ENCODE measurements at places on chromosomes 2 and 18.

GRCh38 chr2:168726375-168726774 is 76.1 kb upstream of the NOSTRIN start:
- no peak for DNase-seq

DNA sequence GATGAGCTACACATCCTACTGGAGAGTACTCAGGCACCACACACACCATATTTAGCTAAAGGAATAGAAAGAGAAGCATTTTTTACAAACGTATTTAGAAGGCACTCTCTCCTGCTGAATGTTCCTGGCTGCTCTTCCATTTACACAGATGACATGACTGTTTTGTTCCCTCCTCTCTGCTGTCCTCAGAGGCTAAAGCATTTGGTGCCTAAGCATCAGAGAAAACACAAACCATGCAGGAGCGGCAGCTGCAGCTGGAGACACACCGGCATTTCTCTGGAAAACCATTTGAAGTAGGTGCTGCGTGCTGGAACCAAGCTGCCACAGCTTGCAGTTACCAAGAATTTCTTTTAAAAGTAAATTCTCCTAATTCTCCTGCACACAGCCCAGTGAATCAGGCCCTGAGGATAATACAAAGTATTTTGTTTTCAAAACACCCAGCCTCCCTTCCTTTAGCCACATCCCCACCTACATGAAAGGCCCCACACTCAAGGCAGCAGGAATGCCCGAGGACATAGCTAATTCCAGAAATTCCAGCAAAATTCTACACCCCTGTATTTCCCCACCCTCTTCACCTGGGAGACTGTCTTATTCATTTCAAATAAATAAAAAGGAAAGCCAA is 488.9 kb upstream of the SOX11 start:
- no peak for DNase-seq

DNA sequence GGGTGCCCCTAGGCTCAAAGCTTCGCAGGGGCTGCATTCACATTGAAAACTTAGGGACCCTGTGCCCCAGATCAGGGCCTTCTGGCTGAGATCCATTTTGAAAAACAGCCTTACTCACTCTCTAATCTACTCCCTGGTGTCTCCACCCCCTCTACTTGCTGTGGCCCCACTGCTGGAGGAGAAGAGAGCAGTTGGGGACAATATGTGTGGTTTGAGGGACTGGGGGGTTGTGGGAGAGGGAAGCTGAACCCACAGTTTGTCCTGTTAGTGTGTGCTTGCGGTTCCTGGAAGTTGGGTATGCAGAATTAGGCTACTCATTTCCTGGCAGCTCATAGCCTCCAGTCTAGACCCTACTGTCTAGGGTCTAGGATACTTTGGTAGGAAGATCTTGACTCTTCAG is 211.4 kb downstream of the PRKCE start:
- peak; percentile 84 for DNase-seq

GRCh38 chr2:39466311-39466710 is 29.2 kb upstream of the MAP4K3 start:
- DNase-seq = no peak

DNA sequence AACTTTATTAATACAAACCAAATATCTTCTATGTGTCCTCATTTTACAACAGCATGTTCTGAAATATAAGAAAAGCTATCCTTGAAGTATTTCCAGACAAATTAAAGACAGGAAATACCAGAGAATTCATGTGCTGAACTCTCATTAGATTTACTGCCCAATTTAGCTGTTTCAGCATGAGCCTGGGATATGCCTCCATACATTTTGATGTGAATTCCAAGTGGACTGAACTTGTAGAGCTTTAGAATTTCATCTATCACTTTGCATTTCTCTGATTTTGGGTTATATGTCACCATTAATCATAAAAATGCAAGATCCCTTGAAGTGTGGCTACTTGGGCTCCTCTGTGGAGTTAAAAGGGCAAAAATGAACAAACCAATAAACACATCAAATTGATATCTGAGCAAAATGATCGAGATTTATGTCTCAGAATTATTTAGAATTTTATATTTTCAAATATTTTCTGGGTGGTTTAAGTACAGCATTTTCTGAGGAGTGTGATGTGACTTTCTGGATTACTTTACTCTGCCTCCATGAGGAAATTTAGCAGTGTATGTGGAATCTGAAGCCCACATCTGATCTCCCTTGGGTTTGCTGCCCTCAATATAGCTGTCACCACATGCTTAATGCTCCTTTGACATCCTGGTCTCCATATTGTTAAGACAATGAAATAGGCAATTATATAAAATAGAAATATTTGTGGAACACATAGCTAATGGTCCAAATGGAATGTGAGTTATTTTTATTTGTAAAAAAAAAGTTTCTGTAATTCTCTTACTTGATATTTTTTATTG is 206.6 kb upstream of the RBMS1 start:
- no peak for DNase-seq

- no peak for DNase-seq
Measured at GRCh38 chr2:232318169-232318855, 60.2 kb upstream of the ALPP start.

GRCh38 chr2:8243748-8244400 is 438.0 kb upstream of the ID2 start:
- no peak for DNase-seq

DNA sequence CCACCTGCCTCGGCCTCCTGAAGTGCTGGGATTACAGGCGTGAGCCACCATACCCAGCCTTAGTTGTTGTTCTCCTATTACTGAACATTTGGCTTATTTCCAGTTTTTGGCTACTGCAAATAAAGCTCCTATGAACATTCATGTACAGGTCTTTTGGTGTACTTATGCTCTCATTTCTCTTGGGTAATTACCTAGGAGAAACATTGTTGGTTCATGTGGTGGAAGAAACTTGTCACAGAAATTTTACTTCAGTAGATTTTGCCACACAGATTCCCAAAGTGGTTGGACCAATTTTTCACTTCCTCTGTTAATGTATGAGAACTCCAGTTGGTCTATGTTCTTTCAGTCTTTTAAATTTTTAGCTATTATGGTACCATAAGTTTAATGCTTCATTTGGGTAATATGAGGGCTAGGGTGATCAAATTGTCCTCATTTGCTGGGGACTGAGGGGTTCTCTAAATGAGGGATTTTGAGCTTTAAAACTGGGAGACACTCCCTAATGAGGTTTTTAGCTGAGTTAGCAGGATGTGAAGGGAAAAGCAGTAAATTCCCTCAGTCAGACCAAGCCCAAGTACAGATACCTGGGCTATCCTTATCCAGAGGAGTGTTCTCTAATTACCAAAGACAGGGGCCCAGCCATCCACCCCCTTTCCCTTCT is 33.9 kb downstream of the MTA3 start:
- DNase-seq = no peak

- DNase-seq = no peak
Measured at GRCh38 chr2:224847961-224848850, 132.0 kb upstream of the CCDC195 start.

DNA sequence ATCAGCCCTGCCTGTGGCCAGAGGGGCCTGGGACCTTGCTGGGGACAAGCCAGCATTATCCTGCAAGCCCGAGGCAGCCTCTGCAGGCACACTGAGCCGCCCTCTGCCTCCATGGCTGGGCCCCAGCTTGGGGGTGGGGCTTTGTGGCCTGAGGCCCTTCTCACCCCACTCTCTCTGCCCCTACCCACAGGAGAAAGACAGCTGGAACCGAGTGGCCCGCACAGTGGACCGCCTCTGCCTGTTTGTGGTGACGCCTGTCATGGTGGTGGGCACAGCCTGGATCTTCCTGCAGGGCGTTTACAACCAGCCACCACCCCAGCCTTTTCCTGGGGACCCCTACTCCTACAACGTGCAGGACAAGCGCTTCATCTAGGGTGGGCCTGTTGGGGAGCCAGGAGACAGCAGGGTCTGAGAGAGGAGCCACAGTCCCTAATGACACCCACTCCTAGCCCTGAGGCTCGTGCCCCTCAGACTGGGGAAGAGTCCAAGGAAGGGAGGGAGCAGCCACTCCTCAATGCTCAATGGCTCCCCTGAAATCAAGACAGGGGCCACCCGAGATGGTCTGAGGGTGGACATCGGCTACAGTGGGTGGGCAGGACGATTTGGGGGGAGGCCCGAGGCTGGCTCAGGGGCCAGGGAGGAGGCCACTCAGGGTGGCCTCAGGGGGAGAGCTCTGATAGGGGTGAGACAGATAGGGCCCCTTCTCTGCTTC is 4.4 kb upstream of the CHRNG start:
- DNase-seq = no peak

DNA sequence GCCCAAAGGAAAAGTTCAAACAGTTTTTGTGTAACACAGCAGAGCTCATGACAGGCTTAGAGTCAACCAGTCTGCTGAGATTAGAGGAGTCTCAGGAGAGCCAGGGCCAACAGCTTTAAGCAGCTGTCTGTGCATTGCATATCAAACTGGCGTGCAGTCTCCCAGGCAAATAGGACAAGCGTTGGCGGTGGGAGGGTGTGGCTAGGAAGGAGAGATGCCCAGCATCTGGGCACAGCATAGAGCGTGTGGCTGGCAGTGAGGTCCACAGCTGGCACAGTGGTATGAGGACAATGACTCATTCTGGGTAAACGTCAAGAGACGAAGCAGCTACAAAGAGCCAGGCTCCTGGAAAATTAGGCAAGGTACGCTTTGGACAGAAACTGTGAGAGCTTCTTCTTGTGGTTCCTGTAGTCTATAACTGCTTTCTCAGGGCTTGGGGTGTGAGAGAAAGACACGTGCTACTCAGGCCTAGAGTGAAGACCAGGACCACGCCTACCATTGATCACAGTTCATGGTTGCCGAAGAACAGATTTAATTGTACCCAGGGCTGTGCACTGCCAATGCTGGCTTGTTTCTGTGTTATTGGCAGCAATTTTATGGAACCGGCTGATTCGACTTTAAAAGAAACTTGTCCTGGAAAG is 14.8 kb downstream of the ZAP70 start:
- DNase-seq = no peak

DNA sequence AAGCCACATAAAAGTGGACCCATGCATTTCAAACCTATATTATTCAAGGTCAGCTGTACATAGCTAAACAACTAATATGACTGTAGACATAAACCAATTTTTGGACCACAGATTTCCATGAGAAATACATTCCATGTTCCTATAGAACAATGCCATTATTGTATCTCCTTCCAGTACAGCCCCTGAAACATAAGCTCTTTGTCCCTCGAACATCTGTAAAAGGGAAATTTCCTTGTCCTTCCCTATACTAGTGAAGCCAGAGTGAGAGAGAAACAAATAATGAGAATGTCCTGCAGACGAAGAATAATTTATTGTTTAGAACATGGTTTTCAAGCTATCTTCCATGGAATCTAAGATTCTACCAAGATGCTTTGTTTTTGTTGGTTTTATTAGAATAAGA is 75.3 kb downstream of the GORASP2 start:
- no peak for DNase-seq

DNA sequence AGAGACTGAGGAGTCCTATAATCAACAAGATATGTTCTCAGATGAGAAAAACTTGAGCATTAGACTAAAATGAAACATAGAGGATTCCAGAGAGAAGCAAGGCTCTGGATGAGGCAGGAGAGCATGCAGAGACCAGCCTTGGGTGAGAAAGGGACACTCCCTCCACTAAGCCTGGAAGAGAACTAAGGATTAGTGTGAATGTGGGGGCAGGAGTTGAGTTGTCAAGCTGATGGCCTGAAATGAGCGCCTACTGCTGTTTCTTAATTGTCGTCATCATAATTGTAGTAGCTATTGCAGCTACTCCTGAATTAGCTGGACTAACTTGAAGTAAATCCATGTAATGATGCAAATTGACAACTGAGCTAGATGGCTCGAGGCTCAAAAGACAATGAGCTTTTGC is 114.1 kb downstream of the PKP4 start:
- DNase-seq = no peak

DNA sequence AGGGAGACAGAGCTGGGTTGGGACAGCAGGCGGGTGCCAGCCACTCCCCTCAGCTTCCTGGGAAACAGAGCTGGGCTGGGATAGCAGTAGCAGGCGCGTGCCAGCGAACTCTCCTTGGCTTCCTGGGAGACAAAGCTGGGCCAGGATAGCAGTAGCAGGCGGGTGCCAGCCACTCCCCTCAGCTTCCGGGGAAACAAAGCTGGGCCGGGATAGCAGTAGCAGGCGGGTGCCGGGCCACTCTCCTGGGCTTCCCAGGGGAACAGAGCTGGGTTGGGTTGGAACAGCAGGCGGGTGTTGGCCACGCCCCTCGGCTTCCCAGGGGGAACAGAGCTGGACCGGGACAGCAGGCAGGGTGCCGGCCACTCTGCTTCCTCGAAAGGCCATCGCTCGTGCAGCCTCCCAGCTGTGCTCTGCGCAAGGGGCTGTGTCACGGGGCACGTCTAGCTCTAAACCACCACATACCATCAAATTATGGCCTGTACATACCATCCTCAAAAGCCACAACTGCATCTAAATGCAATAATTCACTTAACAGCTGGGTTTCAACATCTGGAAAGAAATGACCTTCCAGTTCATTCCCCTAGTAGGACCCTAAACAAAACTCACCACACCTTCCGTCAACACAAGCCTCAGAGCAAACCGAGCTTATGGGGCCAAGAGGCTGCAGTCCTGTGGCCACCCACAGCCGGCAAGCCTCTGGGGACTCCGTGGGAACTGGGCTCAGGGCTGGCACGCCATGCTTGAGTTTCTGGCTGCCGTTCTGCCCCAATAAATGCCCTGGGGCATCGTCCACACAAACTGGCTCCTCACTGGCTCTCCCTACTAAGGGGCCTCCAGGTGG is 228.3 kb downstream of the TWIST2 start:
- no peak for DNase-seq

- no peak for DNase-seq
Measured at GRCh38 chr2:80078290-80079036, 226.1 kb downstream of the LRRTM1 start.

GRCh38 chr2:121748202-121748601 is 7.2 kb upstream of the TSN start:
- peak; percentile 72 for DNase-seq

DNA sequence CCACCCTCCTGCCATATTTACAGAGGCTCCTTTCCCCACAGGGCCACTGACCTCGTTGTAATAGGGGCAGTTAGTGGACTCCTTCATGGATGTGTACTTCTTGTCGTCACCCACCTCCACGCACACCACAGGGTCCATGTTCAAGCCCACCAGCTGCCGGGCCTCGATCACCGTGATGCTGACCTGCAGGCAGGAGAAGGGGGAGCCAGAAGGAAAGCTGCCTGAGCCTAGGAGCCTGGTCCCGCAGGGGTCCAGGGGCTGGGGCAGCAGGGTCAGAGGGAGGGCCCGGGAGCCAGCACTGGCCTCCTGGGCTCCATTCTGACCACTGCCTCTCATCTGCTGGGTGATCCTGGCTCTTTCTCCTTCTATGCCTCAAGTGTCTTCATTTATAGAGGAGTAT is 17.0 kb upstream of the OTOF start:
- no peak for DNase-seq

GRCh38 chr2:84980263-84980983 is 9.5 kb downstream of the KCMF1 start:
- DNase-seq = no peak

GRCh38 chr2:205103699-205104098 is 558.4 kb downstream of the PARD3B start:
- no peak for DNase-seq

- DNase-seq = no peak
Measured at GRCh38 chr2:229971298-229971790, 49.0 kb downstream of the FBXO36 start.

DNA sequence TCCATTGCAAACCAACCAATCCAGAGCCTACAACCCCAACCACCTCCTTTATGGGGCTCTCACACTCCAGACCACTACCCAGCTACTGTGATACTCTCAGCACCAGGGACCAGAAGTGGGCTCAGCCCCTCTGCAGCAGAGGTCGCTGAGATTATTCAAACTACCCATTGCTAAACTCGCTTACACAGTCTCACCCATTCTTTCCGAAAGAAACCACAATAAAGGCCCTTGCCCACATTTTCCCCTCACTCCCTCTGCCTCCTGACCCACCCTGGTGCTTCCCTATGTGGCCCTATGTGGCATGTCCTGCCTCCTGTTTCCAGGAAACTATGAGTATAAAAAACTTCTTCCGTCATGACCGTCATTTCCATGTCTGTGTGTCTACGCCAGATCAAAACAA is 10.7 kb downstream of the TEX51 start:
- no peak for DNase-seq
